ENCODE measurements at places on chromosomes 16 and 17.

DNA sequence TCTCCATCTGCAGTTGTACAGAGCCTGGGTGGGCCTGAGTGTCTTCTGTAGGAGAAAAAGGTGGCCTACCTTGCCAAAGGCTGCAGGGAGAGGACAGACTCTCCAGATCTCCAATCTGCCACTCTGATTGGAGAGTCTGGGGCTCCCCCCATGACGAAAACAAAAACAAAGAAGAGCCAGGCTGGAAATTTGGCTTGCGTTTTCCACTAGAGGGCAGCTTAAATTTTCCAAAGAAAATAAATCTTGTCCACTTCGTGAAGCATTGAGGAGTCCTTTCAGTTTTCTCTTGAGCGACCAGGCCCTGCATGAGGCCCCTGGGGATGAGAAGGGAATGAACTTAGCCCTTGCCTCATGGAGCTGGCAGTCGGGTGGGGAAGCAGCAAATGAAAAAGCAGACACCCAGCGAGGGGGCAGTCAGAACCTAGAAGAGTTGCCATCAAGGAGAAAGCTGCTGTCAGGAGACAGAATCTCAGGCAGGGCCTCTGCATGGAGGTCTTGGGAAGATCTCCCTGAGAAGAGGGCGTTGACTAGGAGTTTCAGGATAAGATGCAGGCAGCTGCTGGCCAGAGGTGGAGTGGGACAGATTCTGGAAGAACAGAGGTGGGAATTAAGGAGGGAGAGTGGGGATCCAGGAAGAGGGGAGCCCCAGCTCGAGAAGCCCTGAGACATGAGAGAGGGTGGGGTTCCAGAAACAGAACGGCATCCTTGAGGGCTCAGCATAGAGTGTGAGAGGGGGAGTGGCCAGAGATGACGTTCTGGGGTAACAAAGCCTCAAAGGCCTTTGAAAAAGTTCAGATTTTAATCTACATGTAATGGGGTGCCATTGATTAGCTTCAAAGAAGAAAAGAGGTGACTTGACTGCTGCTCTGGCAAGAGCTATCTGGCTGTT is 8.4 kb upstream of the SHCBP1 start:
- DNase-seq: peak; percentile 74
- no peaks in the 10 kb centered on the region for H3K36me3 ChIP-seq
- peaks cover 12% of the 10 kb centered on the region for H3K4me1 ChIP-seq
- H3K4me3 ChIP-seq: no peak overlapping the region

DNA sequence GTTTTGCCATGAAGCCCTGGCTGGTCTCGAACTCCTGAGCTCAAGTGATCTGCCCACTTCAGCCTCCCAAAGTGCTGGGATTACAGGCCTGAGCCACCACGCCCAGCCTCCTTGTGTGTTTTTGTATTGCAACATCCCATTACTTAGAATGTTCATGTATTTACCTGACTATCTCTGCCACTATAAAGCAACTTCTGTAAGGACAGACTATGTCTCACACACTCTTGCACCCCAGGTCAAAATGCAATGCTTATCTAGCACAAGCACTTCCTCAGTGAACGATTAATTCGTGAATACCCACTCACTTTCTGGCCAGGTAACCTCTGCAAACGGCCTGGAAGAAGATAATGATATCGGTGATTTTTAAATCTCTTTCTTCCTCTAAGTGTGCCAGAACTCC is 82.6 kb downstream of the NDEL1 start:
- H3K36me3 ChIP-seq: peaks cover 35% of the 10 kb centered on the region
- DNase-seq: no peak

GRCh38 chr16:27838536-27839175 is 224.9 kb downstream of the GSG1L start:
- no peak overlapping the region for H3K4me3 ChIP-seq
- no peak for DNase-seq
- no peaks in the 10 kb centered on the region for H3K36me3 ChIP-seq
- peaks cover 49% of the 10 kb centered on the region for H3K27me3 ChIP-seq

- H3K27me3 ChIP-seq: no peaks in the 10 kb centered on the region
- H3K36me3 ChIP-seq: no peaks in the 10 kb centered on the region
- no peaks in the 10 kb centered on the region for H3K4me1 ChIP-seq
- DNase-seq: no peak
- no peak overlapping the region for H3K4me3 ChIP-seq
- no peak overlapping the region for H3K27ac ChIP-seq
Measured at GRCh38 chr16:7372095-7372494, 39.5 kb downstream of the RBFOX1 start.

- H3K36me3 ChIP-seq: no peaks in the 10 kb centered on the region
- peaks cover 32% of the 10 kb centered on the region for H3K4me1 ChIP-seq
- peak overlapping the region; percentile 83 for H3K4me3 ChIP-seq
- DNase-seq: no peak
- no peaks in the 10 kb centered on the region for H3K27me3 ChIP-seq
Measured at GRCh38 chr17:61412860-61413660, 13.4 kb downstream of the TBX2 start.

DNA sequence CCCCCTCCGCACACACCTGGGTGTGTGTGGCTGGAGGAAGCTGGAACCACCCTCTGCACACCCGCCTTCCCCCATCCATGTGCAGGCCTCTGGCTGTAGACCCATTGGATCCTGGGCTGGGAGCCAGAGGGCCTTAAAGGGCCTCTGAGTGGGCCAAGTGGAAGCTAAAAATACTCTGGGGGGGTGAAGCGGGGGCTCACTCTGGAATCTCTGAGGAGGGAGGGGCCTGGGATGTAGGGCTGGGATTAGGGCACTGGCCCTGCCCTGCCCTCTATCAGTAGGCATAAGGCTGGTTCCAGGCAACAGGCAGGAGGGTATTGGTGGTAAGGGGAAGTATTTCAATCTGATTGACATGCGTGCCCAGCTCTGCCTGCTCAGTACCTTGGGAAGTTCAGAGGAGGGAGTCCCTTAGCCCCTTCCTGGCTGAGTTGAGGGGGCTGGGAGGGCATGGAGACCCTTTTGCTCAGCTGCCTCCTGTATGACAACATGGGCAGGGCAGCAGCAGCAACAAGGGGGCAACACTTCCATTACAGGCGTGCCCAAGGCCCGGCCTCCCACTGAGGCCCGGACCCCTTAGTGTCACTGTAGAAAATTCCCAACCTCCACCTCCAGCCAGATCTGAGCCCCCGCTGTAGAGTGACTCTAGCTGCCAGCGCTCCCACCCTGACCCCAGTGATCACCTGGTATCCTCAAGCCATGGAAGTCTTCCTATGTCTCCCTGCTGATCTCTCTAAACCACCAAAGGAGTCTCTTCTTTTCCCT is 5.2 kb downstream of the ITGA3 start:
- H3K36me3 ChIP-seq: no peaks in the 10 kb centered on the region
- H3K4me1 ChIP-seq: peaks cover 74% of the 10 kb centered on the region
- peak overlapping the region; percentile 90 for H3K27ac ChIP-seq
- no peaks in the 10 kb centered on the region for H3K27me3 ChIP-seq

- peaks cover 11% of the 10 kb centered on the region for H3K4me1 ChIP-seq
- no peaks in the 10 kb centered on the region for H3K27me3 ChIP-seq
- H3K4me3 ChIP-seq: no peak overlapping the region
- H3K27ac ChIP-seq: no peak overlapping the region
Measured at GRCh38 chr16:20894388-20894787, 5.8 kb downstream of the DCUN1D3 start.

DNA sequence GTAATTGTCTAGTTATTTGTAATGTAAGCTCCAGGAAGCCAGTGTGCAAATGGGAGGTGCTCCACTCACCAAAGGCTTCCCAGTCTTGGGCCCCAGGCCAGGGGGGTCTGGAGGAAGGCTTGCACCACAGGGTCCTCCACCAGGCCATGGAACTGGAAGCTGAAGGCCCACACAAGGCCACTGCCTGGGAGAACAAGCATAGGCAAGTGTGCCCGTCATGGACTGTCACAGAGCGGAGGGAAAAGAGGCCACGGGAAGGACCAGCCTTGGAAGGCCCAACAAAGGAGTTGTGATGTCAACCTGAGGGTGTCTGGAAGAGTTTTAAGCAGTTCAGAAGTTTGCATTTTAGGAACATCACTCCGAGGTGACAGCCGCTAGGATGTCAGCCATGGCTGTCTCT is 3.0 kb upstream of the SRRM2 start:
- DNase-seq: no peak
- H3K4me3 ChIP-seq: no peak overlapping the region
- peaks cover 4% of the 10 kb centered on the region for H3K27me3 ChIP-seq
- H3K4me1 ChIP-seq: peaks cover 11% of the 10 kb centered on the region
- H3K27ac ChIP-seq: no peak overlapping the region
- H3K36me3 ChIP-seq: peaks cover 7% of the 10 kb centered on the region

DNA sequence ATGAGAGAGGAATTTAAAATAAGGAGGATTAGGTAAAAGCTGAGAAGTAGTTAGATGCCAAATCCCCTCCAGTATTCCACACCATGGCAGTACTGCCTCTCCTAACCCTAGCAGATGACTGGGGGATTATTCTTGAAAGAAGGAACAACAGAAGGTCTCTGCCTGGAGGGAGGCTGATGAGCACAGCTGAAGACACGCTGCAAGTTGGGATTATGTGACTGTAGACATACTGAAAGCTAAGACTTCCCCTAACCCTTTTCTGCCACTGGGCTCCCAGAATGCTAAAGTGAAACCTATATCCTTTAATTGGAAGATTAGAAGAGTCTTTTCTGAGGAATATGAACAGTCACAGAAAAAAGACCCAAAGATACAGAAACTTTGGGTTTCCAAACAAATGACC is 27.7 kb upstream of the SLC46A1 start:
- H3K27me3 ChIP-seq: peaks cover 4% of the 10 kb centered on the region
- no peaks in the 10 kb centered on the region for H3K4me1 ChIP-seq
- H3K4me3 ChIP-seq: no peak overlapping the region

GRCh38 chr17:49132699-49133364 is at the start of gene B4GALNT2:
B4GALNT2 (plus strand) TSS chr17:49132769; CDS start chr17:49132793, 24 bp downstream.
- DNase-seq: peak; percentile 35
- H3K27me3 ChIP-seq: no peaks in the 10 kb centered on the region
- H3K4me1 ChIP-seq: peaks cover 9% of the 10 kb centered on the region
- no peak within 1 kb of the TSS for H3K27ac ChIP-seq

- peak overlapping the region; percentile 81 for H3K4me3 ChIP-seq
- peaks cover 48% of the 10 kb centered on the region for H3K36me3 ChIP-seq
- peak; percentile 94 for DNase-seq
Measured at GRCh38 chr16:89873972-89874689, 739 bp downstream of the TCF25 start.

DNA sequence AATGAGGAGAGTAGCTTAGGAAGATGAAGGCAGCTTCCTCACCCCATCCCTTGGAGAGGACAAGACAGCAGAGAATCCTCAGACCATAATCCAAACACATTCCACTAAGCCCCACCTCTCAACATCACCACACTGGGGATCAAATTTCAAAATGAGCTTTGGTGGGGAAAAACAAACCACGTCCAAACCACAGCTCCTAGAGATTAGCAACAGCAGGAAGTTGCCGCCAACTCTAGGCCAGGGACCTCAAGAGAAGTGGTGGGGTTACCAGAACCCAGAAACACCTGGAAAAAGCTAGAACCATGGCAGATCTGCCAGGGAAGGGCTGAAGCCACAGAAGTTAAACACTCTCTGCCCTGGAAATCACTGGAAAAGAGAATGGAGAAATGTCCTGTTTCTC is 571.6 kb downstream of the HS3ST4 start:
- H3K36me3 ChIP-seq: no peaks in the 10 kb centered on the region
- DNase-seq: no peak
- H3K27me3 ChIP-seq: no peaks in the 10 kb centered on the region
- H3K27ac ChIP-seq: no peak overlapping the region
- no peaks in the 10 kb centered on the region for H3K4me1 ChIP-seq

DNA sequence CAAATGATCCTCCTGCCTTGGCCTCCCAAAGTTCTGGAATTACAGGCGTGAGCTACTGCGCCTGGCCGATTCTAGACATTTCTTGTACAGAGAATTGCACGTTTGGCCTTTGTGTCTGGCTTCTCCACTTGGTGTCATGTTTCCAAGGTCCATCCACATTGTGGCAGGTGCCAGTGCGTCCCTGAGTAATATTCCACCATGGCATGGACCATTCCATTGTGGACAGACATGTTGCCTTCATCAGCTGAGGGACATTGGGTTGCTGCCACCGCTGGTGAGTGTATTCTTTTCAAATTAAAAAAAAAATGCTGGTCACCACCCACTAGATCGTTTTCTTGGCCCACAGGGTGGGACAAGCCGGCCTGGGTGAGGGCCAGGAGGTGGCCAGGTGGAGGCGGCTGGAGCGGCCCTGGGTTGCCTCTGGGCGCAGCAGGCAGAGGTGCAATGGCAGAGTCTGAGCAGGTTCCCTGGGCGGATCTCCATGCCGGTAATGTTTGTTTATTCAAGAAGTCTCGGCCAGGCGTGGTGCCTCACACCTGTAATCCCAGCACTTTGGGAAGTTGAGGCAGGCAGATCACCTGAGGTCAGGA is 274.1 kb downstream of the SEC14L1 start:
- peaks cover 62% of the 10 kb centered on the region for H3K36me3 ChIP-seq
- no peaks in the 10 kb centered on the region for H3K27me3 ChIP-seq
- H3K27ac ChIP-seq: no peak overlapping the region
- H3K4me3 ChIP-seq: no peak overlapping the region

- H3K4me1 ChIP-seq: peaks cover 37% of the 10 kb centered on the region
- peak overlapping the region; percentile 82 for H3K4me3 ChIP-seq
- H3K36me3 ChIP-seq: no peaks in the 10 kb centered on the region
- DNase-seq: no peak
Measured at GRCh38 chr17:81386646-81387099, 8.6 kb upstream of the BAHCC1 start.

GRCh38 chr16:54093281-54093680 is 193.3 kb downstream of the IRX3 start:
- DNase-seq: no peak
- peaks cover 5% of the 10 kb centered on the region for H3K4me1 ChIP-seq
- no peak overlapping the region for H3K4me3 ChIP-seq
- H3K27ac ChIP-seq: no peak overlapping the region
- H3K27me3 ChIP-seq: no peaks in the 10 kb centered on the region

DNA sequence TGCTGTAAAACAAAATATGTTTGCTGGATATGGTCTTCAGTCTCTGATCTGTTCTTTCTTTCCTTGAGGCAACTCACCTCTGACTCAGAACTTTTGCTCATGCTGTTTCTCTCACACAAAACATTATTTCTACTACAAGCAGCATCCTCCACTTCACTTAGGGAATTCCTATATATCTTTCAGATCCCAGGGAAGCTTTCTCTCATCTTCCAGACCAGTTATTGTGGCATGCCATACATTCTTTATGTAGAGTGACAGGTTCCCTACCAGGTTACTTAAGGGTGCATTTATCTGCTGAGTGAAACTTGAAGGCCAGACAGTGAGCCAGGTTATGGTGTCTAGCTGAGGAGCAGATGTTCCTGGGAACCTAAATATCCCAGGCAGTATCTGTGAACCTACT is 1226.0 kb downstream of the CDH8 start:
- H3K4me1 ChIP-seq: no peaks in the 10 kb centered on the region
- H3K36me3 ChIP-seq: no peaks in the 10 kb centered on the region
- no peaks in the 10 kb centered on the region for H3K27me3 ChIP-seq

GRCh38 chr16:69378760-69379159 is 7.0 kb downstream of the TERF2 start:
- no peaks in the 10 kb centered on the region for H3K4me1 ChIP-seq
- no peak overlapping the region for H3K4me3 ChIP-seq
- no peak for DNase-seq
- peaks cover 17% of the 10 kb centered on the region for H3K36me3 ChIP-seq

- H3K36me3 ChIP-seq: no peaks in the 10 kb centered on the region
- H3K27me3 ChIP-seq: no peaks in the 10 kb centered on the region
- DNase-seq: peak; percentile 47
- no peak overlapping the region for H3K27ac ChIP-seq
- H3K4me1 ChIP-seq: no peaks in the 10 kb centered on the region
Measured at GRCh38 chr16:53775106-53775820, 71.3 kb downstream of the FTO start.

- peak; percentile 88 for DNase-seq
- peak overlapping the region; percentile 70 for H3K27ac ChIP-seq
- H3K27me3 ChIP-seq: no peaks in the 10 kb centered on the region
- H3K4me3 ChIP-seq: peak overlapping the region; percentile 79
- H3K4me1 ChIP-seq: peaks cover 43% of the 10 kb centered on the region
- H3K36me3 ChIP-seq: peaks cover 22% of the 10 kb centered on the region
Measured at GRCh38 chr17:2089021-2089422, 34.1 kb downstream of the HIC1 start.

GRCh38 chr17:55285340-55286301 is 20.9 kb downstream of the HLF start:
- H3K4me3 ChIP-seq: peak overlapping the region; percentile 35
- no peak overlapping the region for H3K27ac ChIP-seq
- DNase-seq: no peak
- H3K27me3 ChIP-seq: no peaks in the 10 kb centered on the region
